Stimulated activated CD4-positive, alpha-beta T cell treated with anti-CD3 and anti-CD28 coated beads, Interleukin-4, amount 100 ng/mL, for 4 hours (primary cell): ENCODE measurements at places on chromosomes 12 and 14.

- DNase-seq, result no peak
These were observed 9.8 kb upstream of the RILPL2 start for GRCh38 chr12:123446333-123446713.

GRCh38 chr12:6605421-6606330 lies 1.5 kb downstream of the CHD4 start:
- DNase-seq, result peak; percentile 58

DNA sequence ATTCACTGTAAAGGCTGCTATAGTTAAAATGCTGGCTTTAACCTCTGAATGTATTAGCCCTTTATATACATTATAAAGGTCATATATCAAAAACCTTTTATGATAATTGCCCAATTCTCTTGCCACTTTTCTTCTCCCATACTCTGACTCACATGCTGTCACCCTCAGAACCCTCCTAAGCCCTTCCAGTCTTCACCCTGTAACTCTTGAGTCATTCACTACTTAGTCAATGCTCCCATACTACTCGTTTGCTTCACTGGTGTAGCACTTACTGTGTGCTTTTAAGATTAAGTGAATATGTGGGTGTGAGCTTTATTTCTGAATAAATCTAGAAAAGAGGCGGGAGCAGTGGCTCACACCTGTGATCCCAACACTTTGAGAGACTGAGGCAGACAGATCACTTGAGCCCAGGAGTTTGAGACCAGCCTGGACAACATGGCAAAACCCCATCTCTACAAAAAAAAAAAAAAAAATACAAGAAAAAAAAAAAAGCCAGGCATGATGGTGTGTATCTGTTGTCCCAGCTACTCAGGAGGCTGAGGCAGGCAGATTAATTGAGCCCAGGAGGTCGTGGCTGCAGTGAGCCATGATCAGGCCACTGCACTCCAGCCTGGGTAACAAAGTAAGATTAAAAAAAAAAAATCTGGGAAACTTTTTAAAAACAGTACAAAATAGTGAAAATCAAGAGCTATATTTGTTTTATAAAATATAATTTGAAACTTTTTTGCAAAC lies 37.6 kb downstream of the SPATA7 start:
- no peak for DNase-seq

DNA sequence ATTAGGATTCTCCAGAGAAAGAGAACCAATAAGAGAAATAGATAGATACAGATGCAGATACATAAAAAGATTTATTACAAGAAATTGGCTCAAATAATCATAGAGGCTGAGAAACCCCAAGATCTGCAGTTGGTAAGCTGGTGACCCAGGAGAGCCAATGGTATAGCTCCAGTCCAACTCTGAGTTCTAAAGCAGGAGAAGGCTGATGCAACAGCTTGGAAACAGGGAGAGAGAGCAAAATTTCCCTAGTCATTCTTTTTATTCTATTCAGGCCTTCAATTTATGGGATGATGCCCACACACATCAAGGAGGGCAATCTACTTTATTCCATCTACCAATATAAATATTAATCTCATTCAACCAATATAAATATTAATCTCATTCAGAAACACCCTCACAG lies 218.2 kb downstream of the PRKD1 start:
- DNase-seq, result no peak

DNA sequence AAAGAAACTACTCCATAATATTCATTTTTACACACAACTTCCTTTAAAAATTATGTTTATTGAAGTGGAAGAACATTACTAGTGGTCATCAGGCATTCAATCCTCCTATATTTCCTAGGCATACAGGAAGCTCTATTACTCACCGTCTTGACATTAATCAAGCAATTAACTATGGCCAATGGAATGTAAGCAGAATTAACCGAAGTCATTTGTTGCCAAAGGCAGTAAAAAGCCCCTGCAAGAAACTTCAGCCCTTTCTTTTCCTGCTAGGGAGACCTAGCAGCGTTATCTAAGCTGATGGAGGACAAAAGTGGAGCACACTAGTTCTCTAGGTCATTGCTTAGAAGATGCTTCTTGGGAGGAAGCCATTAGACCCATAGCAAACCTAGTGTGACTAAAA lies 399.6 kb downstream of the KCNH5 start:
- no peak for DNase-seq

GRCh38 chr12:116647813-116648212 lies 88.6 kb downstream of the MAP1LC3B2 start:
- DNase-seq, result no peak

DNA sequence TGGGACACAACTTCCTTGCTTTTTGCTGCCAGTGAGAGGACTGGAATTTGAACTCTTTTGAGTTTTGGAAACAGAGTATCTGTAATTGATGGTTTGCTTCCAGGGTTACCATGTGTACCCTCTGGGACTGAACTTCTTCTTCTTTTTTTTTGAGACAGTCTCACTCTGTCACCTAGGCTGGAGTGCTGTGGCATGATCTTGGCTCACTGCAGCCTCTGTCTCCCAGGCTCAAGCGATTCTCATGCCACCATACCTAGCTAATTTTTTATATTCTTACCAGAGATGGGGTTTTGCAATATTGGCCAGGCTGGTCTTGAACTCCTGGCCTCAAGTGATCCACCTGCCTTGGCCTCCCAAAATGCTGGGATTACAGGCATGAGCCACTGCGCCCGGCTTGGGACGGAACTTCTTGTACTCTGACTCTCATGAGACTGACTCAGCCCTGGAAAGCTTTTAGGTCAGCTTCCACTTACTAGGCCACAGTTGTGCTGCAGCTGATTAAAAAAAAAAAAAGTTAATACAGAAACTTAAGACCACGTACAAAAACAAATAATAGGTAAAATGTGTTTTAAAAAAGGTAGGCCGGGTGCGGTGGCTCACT lies 15.8 kb downstream of the SEL1L start:
- no peak for DNase-seq

DNA sequence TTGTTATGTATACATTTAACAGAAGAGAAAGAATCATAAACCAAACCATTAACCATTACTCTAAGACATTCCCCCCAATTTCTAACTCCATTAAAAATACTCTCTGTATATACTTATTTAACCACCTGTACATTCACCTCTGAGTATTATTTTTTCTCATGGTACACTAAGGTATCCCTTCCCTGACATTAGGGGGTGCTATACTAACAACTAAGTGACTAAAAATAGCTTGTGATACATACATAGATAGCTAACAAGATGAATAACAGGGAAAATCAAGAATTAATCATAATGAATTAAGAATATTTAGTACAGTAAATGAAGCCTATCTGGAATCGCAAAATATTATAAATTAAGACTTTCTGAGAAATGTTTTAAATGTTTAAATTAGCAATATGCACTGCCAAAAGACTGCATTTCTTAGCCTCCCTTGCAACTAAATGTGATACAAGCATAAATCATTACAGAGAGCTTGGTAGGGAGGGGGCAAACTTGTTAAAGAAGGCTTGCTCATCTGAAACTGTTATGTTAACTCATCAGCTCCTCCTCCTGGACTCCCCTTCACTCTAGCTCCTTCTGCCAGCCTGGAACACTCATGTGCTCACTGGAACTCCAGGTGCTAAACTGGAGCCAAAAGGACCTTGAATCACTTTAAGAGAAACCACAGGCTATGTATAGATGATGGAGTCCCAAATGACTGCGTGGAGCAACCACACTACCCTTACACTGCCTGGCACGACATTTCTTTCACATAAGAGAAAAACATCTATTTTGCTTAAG lies 14.9 kb downstream of the C2CD5 start:
- no peak for DNase-seq

DNA sequence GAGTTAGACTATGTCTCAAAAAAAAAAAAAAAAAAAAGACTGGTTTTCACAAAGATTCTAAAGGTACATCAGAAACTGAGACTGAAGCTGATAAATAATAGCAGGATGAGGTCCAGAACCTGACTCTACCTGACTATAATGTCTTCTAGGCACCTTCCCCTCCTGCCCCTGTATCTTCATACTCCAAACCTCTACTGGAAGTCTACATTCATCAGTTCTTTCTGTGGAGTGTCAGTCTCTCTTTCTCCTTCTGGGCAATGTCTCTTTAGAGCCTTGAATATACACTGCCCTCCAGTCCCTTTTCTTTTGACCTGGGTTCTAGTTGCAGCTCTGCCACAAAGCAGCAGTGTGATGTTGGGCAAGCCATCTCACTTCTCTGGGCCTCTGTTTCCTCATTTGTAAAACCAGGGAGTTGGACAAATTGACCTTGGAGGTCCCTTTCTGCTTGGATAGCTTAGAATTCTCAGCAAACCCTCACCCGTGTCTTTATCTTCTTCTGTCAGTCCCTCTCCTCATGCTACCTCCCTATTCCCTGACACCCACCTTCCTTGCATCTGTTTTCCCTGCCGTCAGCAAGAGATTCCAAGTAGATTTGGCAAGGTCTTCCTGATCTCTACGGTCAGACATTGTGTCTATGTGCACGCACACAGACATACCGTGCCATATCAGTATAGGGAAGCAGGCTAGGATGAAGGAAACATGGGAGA lies 4.3 kb downstream of the NFE2 start:
- no peak for DNase-seq

- no peak for DNase-seq
These were observed 75.3 kb upstream of the ZDHHC17 start for GRCh38 chr12:76688631-76689030.
